ENCODE measurements at places on chromosomes 4 and X.

GRCh38 chr4:107392951-107393350, 327.1 kb downstream of the PAPSS1 start:
- DNase-seq: no peak

- no peak for DNase-seq
These were observed 145.2 kb downstream of the PDHA2 start for GRCh38 chr4:95985051-95985450.

DNA sequence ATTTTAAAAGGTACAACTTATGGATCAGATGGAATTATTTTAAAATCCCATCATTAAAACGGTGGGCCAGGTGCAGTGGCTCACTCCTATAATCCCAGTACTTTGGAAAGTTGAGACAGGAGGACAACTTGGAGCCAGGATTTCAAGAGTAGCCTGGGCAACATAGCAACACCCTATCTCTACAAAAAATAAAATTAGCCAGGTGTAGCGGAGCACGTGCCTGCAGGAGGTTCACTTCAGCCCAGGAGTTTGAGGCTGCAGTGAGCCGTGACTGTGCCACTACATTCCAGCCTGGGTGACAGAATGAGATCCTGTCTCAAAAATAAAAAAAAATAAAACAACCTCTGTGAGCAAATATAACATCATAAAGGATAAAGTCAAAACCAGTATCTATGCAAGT, 11.4 kb downstream of the ADH5 start:
- no peak for DNase-seq

DNA sequence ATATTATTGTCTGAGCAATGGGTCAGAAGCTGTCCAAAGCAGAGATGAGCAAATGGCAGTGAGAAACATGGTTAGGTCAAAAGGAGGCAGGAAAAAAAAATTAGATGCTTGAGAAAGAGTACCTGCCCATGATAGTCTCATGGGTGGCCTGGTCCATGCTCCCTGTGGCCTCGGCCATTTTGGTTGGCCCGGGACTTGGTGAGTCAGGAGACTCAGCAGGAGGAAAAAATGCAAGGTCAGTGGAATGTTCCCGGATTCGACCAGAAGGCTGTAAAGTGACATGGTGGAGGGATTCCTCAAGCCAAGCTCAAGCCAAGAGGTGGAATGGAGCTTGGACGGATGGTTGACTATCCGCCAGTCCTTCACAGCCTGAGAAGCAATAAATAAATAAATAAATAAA, 236.7 kb downstream of the ASMT start:
- DNase-seq: no peak

GRCh38 chrX:101097546-101098453, at the start of gene CENPI:
Gene CENPI, plus strand, starts transcription at chrX:101098204. Its CDS starts 2,867 bp downstream, at chrX:101101071.
- DNase-seq: peak; percentile 50

- no peak for DNase-seq
These were observed 177.1 kb upstream of the TET2 start for GRCh38 chr4:104969394-104970082.

DNA sequence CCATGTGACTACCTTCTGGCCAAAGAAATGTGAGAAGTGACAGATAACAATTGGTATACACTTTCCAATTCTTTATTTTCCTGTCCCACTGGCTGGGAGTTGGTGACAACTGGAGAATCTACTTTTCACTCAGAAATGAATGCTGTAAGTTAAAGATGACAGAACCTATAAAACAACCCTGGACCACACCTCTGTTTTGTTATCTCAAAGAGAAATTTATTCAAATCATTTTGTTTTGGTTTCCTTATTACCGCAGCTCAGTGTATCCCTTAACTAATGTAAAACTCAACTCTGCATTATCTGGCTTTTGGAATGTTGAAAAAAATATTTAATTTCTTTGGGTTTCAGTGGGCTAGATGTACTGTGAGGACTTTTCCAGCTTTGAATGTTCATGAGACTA, 469.8 kb downstream of the PCDH7 start:
- DNase-seq: no peak

DNA sequence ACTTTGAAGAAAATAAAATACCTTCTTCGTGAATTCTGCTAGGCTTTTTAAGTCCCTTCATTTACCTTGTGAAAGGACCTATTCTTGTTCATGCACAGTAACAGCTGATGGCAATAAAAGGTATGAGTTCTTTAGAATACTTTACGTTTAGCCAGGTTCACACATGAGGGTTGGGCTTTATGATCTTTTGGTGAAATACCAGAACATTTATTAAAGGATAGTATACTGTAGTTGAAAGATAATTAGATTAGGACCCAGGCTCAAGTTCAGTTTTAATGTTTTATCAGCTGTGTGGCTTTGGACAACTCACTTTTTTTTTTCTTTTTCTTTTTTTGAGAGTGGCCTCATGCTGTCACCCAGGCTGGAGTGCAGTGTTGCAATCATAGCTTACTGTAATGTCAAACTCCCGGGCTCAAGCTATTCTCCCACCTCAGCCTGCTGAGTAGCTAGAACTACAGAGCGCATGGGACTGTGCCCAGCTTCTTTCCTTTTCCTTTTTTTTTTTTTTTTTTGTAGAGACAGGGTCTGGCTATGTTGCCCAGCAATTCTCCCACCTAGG, 28.2 kb upstream of the NEIL3 start:
- DNase-seq: no peak

- no peak for DNase-seq
These were observed 63.8 kb downstream of the SLITRK2 start for GRCh38 chrX:145881175-145881995.

GRCh38 chr4:128289523-128290158, 2.0 kb upstream of the PGRMC2 start:
- no peak for DNase-seq

GRCh38 chrX:155514225-155514624, 55.8 kb upstream of the F8A3 start:
- no peak for DNase-seq

GRCh38 chrX:46140272-46140671, 404.9 kb downstream of the ZNF674 start:
- no peak for DNase-seq

- DNase-seq: no peak
These were observed 113.9 kb upstream of the VAMP7 start for GRCh38 chrX:155767051-155767875.

- no peak for DNase-seq
These were observed 481.0 kb downstream of the SPRY1 start for GRCh38 chr4:123877551-123877950.

GRCh38 chr4:122612540-122612939, 8.3 kb downstream of the IL21 start:
- no peak for DNase-seq

- DNase-seq: no peak
These were observed 47.3 kb upstream of the STK26 start for GRCh38 chrX:131975851-131976250.

DNA sequence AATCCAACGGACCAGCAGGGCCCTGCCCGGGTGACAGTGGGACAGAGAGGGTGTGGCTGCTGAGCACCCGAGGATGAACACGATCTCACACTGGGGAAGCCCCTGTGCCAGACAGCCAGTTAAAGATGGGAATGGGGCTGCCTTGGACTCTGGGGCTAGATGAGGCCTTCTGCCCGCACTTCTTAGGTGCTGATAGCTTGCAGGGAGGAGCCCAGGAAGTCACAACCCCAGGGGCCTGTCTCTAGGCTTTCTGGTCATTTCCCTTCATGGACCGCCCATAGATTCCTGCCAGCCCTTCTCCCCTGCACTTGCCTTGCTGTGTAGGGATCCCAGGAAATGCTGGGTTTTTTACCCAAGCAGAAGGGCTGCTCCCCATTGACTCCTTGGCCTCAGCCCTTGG, 6.2 kb downstream of the ZNF275 start:
- DNase-seq: no peak

DNA sequence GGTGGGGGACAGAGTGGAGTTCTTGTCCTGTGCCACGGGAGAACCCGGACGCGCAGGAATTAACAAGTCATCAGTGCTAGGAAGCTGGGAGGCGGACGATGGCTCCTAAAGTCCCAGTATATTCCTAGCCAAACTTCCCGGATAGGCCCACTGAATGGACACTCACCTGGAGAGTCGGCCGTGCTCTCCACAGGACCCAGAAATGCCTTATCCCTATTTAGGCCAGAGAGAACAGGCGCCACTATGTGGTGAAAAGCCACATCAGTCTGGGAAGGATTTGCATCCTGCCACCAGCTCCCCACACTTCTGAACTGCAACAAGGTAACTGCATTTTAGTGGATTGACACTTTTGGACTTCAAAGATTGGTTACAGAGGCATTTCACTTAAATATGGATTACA, 1.1 kb downstream of the CFAP299 start:
- no peak for DNase-seq

DNA sequence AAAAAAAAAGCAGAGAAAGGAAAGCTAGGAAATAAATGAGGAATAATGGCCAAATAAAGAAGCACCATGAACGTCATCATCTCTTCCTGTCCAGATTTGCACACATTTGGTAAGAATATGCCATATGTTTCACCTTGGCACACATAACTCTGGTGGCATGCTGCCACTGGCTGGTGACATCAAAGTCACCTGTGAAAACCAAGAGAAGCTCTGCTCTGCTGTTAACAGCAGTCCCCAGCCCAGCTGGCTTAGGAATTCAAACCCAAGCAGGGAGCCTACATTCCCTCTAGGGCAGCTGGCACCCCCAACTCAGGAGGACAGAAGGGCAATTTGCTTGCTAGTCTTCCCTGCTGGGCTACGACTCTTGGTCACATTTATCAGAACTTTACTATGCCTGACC, 77.6 kb downstream of the RASL11B start:
- DNase-seq: no peak

DNA sequence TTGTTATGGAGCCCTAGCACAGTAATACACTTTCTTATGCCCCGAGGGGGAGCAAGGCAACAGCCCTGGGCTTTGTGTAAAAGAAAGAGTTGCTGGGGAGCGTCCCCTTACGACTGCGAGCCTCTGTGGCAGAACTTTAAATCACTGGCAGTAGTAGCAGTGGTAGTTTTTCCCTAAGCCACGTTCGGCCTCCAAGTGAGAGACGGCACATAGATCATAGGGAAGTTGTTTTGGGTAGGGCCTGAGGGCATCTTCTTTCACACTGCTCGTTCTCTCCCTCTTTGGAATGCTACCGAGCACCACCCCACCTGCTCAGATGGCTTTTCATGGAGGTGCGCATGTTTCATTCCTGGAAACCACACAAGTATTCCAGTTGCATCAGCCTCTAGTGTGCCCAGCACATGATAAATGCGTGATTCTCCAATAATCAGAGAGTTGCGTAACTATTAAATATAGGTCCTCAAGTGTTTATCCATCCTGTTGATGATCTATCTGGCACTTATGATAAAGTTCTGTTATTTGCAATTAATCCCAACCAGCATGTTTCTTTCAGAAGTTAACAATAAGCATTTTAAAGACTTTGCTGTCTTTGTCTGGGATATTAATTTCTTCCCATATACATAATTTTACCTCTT, 7.0 kb upstream of the SYNPO2 start:
- DNase-seq: no peak

DNA sequence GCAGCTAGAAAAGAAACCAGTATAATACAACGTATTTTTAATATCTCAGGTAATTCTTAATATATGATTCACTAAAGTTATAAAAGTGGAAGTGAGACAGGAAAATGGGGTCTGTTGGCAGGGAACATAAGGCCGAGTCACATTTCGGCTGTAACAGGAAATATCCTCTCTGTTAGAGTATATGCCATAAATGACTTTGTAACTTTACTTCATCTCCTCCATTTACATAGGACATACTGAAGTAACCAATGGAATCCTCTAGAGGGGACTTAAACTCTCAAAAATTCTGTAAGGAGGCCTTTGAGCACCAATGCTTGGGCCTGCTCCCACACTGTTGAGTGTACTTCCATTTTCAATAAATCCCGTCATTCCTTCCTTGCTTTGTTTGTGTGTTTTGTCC, 71.3 kb downstream of the ANKRD17 start:
- no peak for DNase-seq

GRCh38 chr4:55637272-55637820, 1.2 kb upstream of the NMU start:
- no peak for DNase-seq

DNA sequence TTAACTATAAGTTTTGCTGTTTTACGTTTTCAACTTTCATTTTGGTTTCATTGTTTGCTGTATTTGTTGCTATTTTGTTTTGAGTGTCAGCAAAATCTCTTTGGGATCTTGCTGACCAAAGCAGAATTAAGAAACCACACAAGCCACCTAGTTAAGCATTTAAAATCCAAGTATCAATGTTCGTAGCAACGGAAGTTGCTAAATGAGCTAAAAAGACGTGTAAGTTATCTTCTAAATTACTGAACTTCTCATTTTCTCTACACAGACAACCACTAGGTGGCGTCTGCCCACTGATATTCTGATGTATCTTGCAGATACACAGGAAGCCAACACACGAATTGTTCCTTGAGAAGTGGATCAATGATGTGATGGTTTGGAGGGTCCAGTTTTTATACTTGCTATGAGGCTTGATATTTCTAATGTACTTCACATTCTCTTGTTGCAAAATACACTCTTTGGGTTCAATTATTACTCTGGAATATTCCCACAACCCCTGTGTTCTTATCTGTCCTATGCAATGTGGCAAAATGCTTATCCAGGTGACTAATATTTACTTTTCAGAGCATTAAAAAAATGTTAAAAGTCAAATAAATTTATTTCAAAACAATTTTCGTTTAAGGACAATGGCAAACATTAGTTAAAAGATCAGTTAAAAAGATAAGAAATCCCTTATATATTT, 250.5 kb downstream of the TECRL start:
- DNase-seq: peak; percentile 51

DNA sequence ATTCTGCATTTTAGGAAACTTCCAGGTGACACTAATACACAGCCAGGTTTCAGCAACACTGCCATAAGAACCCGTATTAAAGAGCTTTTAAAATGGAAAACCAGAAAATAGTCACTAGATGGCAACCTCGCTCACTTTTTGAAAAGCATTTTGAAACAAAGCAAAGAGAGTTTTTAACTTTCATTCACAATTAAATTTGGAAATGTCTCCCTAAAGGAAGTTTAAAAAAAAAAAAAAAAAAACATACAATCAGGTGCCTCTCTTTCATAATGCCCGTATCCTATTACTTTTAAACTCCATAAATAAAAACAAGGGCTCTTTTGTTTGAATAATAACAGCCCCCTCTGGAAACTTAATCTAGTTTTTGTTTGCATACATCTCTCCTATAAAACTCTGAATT, 20.3 kb downstream of the MEPE start:
- DNase-seq: no peak

DNA sequence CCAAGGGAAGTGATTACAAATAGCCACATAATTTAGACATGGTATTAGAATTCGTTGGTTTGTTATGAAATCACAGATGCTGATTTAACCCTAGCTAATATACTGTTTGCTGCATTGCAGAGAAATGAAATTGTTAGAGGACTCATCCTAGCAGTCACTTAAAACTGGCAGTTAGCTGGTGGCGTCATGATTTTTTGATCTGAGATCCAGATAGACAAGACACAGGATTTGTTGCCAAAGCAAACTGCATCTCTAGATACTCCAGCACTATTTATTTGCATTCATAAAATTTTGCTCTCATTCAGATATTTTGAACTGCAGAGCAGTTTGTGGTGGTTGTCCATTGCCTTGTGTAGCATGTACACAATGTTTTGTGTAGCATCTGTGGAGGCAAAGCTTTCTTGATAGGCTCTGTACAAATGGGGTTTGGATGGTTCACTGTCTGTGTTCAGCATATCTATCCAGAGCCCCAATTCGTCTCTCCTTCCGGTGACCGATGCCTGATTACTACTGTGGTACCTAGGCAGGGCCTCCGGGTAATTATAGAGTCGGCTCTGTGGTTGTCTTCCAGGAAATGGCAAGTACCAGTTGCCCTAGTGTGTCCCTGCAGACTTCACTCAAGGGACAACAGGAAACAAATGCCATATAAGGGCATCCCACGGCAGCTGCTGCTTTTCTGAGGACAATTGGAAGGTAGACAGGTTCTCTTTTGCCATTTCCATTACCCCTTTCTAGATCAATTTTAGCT, 30.1 kb upstream of the SPARCL1 start:
- DNase-seq: no peak

Measured in bone marrow (tissue), 2 donors.